Fibroblast of the aortic adventitia (primary cell): ENCODE measurements at places on chromosomes 2 and 18.

- no peak for DNase-seq
Observed at GRCh38 chr2:78634425-78634824, 391.1 kb upstream of the REG3G start.

DNA sequence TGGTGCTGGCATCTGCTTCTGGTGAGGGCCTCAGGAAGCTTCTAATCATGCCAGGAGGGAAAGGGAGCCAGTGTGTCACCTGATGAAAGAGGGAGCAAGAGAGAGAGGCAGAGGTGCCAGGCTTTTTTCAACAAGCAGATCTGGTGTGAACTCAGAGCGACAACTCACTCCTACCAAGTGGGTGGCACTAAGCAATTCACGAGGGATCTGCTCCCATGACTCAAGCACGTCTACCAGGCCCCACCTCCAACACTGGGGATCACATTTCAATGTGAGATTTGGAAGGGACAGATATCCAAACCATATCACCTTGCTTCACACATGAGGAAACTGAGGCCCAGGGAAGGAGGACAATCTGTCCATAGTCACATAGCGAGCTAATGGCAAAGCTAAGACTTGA, 19.1 kb downstream of the FABP1 start:
- no peak for DNase-seq

GRCh38 chr2:27909901-27910300, 19.4 kb downstream of the BABAM2 start:
- DNase-seq, result no peak

GRCh38 chr2:9613291-9613690, 17.5 kb downstream of the YWHAQ start:
- peak; percentile 82 for DNase-seq

GRCh38 chr2:60867007-60867406, 14.4 kb upstream of the REL start:
- no peak for DNase-seq

DNA sequence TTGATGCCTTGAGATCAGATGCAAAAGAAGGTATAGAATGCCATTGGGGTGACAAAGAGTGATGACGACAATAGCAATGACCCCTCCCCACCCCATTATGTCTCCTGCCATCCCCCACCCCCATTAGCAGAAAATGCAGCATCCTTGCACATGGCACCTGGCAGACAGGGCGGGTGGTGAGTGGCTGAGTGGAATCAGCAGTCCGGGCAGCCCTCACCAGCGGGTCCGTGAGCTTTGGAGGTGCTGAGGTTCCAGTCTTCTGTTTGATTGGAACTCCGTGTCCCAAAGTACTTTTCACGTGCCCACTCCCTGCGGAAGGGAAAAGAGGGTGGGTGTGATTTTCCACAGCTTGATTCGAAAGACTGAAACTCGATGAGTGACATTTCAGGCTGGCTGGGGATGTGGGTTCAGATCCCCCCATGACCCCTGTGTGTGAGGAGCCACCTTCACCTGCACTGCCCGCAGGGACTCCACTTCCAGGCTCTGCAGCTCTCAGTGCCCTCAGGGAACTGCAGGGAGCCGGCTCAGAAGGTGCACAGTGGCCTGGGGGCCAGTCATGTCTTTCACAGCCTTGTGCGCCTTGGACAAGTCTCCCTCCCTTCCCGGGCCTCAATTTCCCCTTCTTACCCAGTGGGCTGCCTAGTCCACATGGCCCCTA, 130.9 kb downstream of the GLI2 start:
- no peak for DNase-seq

DNA sequence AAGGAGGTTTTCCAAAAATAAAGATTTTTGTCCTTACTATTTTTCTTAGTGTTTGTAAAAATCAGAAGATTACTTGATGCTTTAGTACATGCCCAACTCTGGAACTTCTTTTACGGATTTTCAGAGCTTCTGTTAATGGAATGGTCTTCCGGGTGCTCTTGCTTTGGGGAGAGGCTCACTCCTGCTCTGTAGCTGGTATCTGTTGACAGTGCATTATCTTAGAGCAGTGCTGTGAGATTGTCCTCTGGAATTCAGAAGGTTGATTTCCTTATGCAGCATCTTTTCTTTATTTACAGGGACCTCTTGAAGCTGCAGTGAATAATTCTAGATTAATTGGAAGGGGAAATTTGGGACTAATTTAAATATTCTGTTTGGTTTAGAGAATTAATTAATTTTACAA, 4.6 kb downstream of the MAPRE2 start:
- no peak for DNase-seq
